ENCODE measurements at places on chromosomes 16 and 17. TPM values are rescaled to one million over a fixed set of nuclear protein-coding genes. Genes with fewer than 3 reads are reported as not detected.
A peak's percentile ranks its signal among the peaks of the same experiment; 100 is the strongest.

DNA sequence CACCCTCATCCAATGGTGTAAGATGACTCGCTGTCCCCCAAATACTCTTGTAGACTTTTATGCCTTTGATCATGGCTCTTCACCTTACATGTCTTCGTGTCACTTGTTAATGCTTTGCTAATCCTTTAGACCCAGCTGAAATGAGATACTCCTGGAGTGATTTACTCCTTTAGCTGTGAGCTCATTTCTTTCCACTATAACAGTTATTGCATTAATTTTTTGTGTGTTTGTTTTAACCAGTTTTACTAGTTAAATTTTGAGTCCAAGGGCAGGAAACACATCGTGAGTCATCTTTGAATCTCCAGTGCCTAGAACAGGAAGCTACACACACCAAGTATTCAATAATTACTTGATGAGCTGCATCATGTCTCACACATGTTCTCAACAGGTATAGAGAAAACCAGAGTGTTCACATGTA is 6.5 kb upstream of the CTCF start:
- DNase-seq = no peak

GRCh38 chr17:16910341-16910740 is 61.6 kb downstream of the TNFRSF13B start:
- no peak for DNase-seq

- no peak for DNase-seq
Observed at GRCh38 chr16:58119509-58119845, 9.7 kb downstream of the CFAP20 start.

DNA sequence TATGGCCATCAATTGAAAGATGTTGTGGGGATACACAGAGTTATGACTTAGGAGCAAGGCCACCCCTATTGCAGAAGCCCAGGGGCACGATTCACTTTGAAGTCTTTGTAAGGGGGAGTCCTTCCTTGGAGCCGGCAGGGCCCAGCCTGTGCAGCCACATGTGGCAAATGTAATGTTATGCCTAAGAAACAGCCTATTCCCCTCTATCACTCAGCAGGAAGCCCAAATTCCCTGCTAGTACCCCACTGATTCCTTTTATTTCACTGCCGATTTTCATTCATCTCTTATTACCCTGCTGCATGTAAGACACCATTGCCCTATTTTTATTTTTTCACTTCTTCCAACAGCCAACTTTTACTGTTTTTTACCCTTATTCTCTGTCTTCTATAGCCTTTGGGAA is 233.2 kb downstream of the PMP22 start:
- peak; percentile 63 for DNase-seq

C1QTNF1 gene
- 0.67 TPM for total RNA-seq

DNA sequence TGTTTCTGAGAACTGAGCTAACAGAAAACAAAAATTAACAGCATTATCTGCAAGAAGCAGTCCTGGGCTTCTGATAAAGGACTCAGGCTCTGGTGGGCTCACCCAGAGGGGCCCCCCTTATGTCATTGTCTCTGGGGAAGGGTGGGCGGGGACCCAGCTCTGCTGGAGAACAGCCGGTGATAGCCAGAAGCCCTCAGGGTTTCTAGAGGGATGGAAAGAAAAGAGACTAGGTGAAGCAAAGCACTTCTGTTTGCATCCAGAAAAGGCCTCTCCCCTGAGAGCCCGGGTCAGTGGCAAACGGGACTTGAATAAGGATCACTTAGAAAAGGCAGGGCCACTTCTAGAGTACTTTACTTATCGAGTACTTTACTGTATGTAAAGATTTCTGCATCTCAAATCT is 7.0 kb upstream of the CDC42EP4 start:
- no peak for DNase-seq

DNA sequence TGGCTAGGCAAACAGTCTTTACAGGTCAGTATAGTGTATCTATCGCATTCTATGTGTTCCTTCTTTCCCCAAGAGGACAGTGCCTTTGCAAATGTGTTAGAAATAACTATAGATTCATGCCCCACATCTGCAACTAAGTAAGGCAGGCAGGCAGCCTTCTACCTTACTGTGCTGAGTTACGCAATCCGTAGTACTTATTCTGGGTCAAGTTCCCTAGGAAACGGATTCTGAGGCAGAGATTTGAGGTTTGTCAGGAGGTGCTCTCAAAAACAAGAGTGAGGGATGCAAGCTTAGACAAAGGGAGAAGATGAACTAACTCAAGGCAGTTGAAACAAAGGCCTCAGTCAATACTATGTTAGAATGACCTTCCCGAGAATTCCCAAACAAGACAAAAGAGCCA is 12.7 kb upstream of the ANKFY1 start:
- DNase-seq = no peak

- DNase-seq = peak; percentile 97
Observed at GRCh38 chr17:50559674-50560184, 786 bp upstream of the CACNA1G start.

- DNase-seq = no peak
Observed at GRCh38 chr17:33664116-33664840, 371.2 kb upstream of the ASIC2 start.

- DNase-seq = no peak
Observed at GRCh38 chr17:42509409-42509808, 26.6 kb upstream of the NAGLU start.

TBC1D28 gene
- not detected for total RNA-seq

- DNase-seq = no peak
Observed at GRCh38 chr16:52128361-52128760, 418.6 kb downstream of the TOX3 start.

DNA sequence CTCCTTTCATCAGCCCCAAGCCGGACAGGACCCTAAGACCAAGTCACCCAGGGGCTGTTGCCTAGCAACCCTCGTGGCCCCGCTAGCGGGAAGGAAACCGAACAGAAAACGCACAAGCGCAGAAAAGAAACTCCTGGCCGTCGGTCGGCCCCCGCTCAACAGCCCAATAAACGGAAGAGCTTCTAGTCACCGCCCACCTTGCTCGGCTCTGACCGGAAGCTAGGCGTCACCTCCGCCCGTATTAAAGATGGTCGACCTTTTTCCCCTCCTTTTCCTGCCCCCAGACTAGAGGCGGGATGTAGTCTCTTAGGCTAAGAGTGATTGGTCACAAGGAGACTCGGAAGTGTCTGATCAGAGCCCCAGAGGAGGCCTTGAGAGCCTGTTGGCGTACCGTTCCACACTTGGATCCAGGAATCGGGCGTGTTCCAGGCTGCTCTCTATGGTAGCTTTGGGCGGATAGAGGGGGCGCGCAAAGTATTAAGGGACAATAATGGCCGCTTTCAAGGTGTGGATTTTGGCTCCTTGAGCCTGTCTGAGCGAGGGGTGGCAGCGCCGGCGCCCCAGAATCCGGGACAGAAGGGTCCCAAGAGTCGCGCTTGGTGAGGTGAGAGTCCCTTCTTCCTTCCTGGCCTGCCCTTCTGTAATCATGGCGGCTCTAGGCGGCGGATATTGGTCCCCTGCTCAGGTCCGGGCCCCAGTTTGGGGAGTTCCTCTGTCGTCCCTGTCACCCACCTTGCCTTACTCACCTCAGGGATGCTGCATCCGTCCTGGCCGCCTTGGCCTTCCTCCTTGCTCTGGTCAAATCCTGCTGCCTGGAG is at the start of the genes DHX38 and TXNL4B:
Gene DHX38, plus strand, starts transcription at position 400 of the 818 bp plus-strand sequence. CDS start 2,311 bp downstream, outside the sequence.
Gene TXNL4B, minus strand, starts transcription at position 173 of the 818 bp plus-strand sequence. CDS start 2,871 bp downstream, outside the sequence.
- DNase-seq = peak; percentile 96

GRCh38 chr17:80260069-80260535 is 550 bp upstream of the RNF213 start:
- DNase-seq = peak; percentile 98

- no peak for DNase-seq
Observed at GRCh38 chr17:71502443-71502842, 618.4 kb upstream of the SOX9 start.

DNA sequence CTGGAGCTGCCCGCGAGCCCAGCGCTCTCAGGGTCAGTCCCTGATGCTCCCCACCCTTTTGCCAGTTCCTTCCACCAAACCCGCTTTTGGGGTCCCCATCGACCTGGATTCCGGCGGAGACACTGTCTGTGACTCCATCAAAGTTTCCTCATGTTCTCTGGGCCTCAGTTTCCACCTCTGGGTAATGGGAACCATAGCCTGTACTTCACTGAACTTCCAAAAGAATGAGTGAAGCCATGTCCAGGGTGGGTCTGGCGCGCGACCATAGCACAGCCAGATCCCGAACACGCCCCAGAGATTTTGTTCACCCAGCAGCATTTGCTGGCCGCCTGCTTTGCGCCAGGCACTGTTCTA is 327 bp downstream of the SDR42E2 start:
- DNase-seq = peak; percentile 60

ARL5C gene
- total RNA-seq = not detected

GRCh38 chr17:66533986-66534385 is 231.6 kb downstream of the PRKCA start:
- DNase-seq = no peak

PRSS21 gene
- total RNA-seq = 0.42 TPM

DNA sequence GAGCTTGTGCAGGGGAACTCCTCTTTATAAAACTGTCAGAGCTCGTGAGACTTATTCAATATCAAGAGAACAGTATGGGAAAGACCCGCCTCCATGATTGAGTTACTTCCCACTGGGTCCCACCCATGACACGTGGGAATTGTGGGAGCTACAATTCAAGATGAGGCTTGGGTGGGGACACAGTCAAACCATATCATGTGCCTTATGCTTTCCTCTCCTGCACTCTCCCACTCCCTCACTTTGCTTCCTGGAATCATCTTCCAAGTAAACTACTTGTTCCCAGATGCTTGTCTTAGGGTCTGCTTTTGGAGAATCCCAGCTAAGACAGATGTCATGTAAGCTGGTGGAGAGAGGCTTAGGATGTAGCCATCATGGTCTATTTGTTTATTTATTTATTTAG is 271.2 kb downstream of the HAPSTR1 start:
- DNase-seq = no peak

CCDC92B gene
- 2.5 TPM for total RNA-seq

- DNase-seq = no peak
Observed at GRCh38 chr17:77285594-77286390, 145.0 kb downstream of the SEC14L1 start.

CLEC19A gene
- total RNA-seq = not detected

PLD6 gene
- total RNA-seq = not detected

KRTAP2-2 gene
- total RNA-seq = not detected

DLX4 gene
- 1.1 TPM for total RNA-seq

DNA sequence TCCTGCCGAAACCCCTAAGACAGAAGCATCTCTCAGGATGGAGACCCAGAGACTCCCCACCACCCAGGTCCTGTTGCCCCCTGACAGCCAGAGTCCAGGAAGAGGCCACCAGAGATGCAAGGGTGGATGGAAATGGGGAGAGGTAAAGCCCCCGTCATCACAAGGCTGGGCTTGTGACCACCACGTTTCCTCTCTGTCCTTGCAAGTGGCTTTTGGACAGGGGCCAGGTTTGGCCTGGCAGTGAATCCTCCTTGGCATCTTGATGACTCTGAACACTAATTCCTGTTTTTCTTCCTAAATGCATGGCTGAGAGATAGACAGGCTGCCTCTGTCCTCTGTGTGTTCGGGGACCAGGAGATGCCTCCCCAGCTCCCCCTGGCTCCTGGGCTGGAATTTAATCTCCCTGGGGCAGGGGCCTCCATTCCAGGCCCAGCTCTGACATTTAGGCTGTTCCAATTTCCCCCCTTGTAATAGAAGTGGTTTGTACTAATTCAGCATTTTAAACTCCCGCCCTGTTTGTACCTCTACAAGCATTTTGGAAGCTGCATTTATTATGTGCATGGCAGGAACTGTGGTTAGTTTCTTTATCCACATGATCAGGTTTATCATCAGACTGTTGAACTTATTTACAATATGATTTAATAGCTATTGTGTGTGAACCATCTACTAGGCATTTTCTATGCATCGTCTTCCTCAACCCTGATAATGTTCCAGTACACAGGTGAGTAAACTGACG is 116.1 kb upstream of the IRX6 start:
- DNase-seq = no peak
